ENCODE measurements at places on chromosomes 16 and 17.
A peak's percentile ranks its signal among the peaks of the same experiment; 100 is the strongest.

GRCh38 chr16:21565861-21566669, 33.3 kb upstream of the METTL9 start:
- no peak for DNase-seq

- DNase-seq: no peak
These were observed 28.9 kb downstream of the ABCA9 start for GRCh38 chr17:69031839-69032238.

GRCh38 chr17:69457603-69458002, 43.1 kb downstream of the MAP2K6 start:
- peak; percentile 20 for DNase-seq

DNA sequence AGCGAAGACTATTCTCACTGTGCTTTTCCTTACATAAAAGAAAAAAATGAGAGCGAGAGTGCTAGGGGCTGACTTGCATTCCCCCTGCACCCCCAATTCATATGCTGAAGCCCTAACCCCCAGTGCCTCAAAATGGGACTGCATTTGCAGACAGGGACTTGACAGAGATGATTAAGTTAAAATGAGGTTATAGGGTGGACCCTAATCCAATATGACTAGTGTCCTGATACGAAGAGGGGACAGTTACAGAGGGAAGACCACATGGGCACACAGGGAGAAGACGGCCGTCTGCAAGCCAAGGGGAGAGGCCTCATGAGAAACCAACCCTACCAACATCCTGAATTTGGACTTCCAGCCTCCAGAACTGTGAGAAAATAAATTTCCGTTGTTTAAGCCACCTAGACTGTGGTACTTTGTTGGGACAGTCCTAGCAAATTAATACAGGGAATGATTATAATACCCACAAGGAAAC, 1.6 kb upstream of the TMEM220 start:
- DNase-seq: no peak

- DNase-seq: no peak
These were observed 53.5 kb upstream of the INTS2 start for GRCh38 chr17:61981323-61981722.

DNA sequence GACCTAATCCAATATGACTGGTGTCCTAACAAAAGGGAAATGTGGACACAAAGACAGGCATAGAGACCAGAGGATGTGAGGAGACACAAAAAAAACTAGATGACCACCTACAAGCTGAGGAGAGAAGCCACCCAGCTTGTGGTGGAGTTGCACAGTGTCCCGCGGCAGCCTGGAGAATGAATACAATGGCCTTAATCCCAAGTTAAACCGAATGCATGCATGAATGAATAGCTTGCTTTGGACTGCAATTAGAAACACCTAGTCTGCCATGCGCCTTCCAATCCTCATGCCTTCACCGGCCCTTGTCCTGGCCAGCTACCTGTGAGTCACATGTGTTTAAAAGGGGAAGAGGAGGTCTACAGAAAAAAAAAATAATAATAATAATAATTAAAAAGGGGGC, 72.0 kb downstream of the CNGB1 start:
- no peak for DNase-seq

DNA sequence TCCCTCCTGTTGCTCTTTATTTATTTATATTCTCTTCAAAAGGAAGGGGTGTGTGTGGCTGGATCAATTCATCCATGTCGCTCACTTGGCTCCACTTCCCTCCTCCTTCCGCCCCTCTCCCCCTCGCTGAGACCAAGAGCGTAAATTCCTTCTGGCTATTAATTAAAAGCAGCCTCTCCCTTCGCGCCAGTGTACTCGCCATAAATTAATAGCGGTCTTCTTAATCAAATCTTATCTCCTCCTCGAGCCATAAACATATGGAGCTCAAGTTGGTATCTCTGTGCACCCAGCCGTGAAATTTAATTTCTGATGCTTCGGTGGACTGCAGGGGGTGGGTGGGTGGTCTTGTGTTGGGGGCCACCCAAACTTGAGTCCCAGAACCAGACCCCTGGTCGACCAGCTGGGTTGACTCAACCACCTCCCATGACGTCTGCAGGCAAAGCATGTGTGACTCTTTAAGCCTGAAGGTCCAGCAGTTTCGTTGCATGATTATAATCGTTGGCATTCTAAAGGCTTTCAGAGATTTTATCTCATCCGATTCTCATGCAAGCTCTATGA, 57.9 kb downstream of the SDK2 start:
- no peak for DNase-seq

DNA sequence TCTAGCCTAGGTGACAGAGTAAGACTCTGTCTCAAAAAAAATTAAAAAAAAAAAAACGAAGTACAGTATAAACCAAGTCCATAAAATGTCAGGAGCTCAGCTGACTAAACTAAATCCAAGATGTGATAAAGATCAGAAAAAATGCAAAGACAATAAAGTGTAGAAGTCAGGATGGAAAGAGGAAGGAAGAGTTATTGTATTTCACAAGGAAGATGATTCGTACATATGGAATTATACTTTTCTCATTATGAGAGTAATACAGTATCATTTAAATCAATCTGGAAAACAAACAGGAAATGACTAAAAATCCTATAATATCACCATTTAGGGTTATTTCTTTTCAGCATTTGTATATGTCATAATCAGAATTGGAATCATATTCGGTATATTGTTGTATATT, 11.4 kb upstream of the APOH start:
- DNase-seq: no peak

- DNase-seq: no peak
These were observed 133.5 kb downstream of the RGS9 start for GRCh38 chr17:65270499-65271253.

GRCh38 chr16:25783226-25783625, 91.5 kb downstream of the HS3ST4 start:
- DNase-seq: no peak

- no peak for DNase-seq
These were observed 3.2 kb downstream of the DNAH17 start for GRCh38 chr17:78573955-78574354.
